CD4-positive, alpha-beta T cell treated with Interleukin-15 for 4 hours (primary cell): ENCODE measurements at places on chromosomes 2 and 18.

DNA sequence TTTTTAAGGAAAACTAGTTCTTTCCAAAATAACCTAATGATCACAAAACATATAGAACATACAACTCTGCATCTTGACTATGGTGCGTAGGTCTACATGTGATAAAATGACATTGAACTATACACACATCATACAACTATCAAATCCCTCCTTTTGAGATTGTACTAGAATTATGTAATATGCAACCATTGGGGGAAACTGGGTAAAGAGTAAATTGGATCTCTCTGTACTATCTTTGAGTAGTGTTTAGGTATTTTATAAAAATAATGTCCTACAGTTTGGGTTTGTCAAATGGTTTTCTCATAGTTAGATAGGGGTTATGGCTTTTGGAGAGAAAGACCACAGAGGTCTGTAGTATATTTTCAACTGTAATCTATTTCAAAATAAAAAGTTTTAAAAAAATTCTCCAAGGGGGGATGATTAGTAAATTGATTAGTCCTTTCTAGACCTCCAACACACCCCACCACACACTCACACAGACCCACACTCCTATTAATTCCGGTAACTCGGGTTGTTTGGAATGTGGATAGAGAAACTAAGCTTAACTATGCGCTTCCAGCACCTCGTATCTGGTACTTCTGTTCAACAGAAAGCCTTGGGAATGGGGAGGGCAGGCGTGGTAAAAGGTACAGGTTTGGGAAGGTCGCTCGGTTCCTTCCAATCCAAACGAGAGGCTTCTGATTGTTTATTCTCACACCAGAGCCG lies 695 bp upstream of the BIRC6 start:
- no peak for DNase-seq

DNA sequence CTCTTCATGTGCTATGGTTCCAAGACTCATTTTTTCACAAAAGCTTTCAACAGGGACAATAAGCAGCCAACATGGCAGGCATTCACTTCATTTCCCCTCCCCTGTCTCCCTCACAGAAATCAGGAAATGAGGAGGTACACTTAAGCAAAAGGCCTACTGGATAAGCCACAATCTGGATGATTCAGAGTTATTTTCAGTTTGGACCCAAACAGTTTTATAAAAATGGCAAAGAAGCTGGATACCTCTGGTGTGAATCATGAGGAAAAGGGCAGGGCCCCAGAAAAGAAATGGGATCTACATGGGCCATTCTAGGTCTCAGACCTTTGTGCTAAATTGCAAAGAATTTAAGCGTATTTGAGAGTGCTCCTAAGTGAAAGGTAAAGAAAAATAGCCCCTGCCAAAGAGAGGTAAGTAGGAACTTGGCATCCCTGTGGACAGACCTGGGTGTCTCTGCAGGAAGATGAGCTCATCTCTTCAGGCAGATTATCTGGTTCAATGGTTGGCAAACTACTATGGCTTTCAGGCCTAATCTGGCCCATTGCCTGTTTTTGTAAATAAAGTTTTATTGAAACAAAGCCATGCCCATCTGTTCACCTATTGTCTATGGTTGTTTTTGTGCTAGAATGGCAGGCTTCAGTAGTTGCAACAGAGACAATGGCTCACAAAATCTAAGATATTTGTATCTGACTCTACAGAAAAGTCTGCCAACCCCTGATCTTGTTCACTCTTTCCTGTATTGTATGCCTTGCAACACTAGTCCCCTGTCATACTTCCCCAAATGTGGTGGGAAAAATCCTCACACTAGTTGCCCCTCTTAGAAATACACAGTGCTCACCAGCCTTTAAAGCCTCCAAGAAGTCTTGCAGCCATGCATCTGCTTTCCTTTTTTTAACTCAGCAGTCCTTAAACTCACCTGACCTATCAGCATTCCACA lies 315.0 kb downstream of the ALK start:
- DNase-seq, result no peak

DNA sequence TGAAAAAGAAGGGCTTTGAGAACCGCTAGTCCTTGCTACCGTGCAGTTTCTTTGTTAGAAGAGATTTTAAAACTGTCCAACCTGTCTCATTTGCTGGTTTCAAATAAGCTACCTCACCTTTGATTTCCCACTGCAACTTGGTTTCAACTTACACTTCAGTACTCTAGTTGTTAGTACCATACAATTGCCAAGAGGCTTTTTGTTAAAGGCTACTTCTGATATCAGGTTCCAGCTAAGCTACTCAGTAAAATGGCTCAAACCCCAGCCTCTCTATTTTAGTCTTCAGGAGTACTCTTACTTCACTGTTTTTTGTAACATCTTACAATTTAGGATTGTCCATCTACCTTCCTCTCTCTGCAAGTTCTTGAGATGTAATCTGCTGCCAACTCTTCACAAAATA lies 91.6 kb downstream of the INO80D start:
- DNase-seq, result no peak

DNA sequence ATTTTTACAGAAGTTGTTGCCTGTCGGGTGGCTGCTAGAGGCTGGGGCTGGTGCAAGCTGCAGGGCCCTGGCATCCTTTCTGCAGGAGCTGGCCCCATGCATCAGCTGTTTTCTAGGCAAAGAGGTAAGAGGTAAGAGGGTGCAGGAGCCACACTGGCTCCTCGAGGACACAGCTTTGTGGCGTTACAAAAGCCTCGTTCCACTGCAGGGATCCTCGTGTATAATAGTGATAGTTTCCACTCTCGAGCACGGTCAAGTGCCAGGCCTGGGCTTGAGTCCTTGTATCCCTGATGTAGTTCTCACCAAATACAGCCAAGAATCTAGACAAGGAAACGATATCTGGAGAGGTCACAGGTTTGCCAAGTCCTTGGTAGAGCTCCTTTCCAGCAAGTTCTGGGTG lies 33.2 kb upstream of the FHOD3 start:
- no peak for DNase-seq

GRCh38 chr18:77101410-77102258 lies 30.9 kb downstream of the MBP start:
- DNase-seq, result peak; percentile 52

GRCh38 chr18:42334931-42335330 lies 379.9 kb downstream of the PIK3C3 start:
- no peak for DNase-seq
